Fibroblast of lung (primary cell): ENCODE measurements at places on chromosomes 16 and 17. TPM values are rescaled to one million over a fixed set of nuclear protein-coding genes. Genes with fewer than 3 reads are reported as not detected.
A peak's percentile ranks its signal among the peaks of the same experiment; 100 is the strongest.

DNA sequence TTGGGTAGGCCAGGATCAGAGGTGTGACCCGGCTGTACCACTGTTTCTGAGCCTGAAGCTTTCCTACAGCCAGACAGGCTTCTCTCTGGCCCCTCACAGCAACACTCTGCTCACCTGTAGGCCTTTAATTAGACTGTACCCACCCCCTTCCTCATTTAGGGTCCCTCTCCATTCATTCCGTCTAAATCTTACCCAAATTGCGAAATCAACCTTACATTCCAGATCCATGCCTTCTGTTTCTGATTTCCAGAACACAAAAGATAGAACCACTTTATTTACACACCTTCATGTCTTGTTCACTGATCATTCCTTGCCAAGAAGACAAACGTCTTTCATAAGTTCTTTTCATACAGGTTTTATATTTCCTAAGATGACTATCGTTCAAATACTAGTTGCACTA, 160.8 kb downstream of the ZNF18 start:
- DNase-seq, result no peak

GRCh38 chr16:80804526-80805383, at the start of gene CDYL2:
Gene CDYL2 (minus strand): TSS chr16:80804598. CDS start chr16:80804173, 425 bp downstream.
- DNase-seq, result peak; percentile 36

The SDR42E1 gene
- 0.77 and 1.8 TPM in 2 replicates for total RNA-seq

DNA sequence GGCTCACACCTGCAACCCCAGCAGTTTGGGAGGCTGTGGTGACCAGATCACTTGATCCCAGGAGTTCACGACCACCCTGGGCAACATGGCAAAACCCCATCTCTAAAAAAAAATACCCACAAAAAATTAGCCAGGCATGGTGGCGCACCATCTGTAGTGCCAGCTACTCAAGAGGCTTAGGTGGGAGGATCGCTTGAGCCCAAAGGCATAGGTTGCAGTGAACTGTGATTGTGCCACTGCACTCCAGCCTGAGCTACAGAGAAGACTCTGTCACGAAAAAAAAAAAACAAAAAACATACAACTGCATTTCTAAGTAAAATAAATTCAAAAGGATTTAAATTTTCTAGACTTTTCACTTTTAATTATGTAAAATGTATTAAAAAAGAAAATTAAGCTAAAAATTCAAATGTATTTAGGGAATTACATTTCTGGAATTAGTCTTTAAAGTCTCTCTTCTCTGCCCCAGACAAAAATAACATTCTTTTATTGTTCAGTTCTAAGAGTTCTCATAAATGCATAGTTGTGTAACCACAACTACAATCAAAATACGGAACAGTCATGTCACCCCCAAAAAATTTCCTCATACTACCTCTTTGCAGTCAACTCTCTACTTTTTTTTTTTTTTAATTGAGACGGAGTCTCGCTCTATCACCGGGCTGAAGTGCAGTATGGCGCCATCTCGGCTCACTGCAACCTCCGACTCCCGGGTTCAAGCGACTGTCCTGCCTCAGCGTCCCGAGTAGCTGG, 14.1 kb downstream of the FAM222B start:
- DNase-seq, result peak; percentile 77

The NOL11 gene
- total RNA-seq, result 21.5 and 30.3 TPM in 2 replicates

DNA sequence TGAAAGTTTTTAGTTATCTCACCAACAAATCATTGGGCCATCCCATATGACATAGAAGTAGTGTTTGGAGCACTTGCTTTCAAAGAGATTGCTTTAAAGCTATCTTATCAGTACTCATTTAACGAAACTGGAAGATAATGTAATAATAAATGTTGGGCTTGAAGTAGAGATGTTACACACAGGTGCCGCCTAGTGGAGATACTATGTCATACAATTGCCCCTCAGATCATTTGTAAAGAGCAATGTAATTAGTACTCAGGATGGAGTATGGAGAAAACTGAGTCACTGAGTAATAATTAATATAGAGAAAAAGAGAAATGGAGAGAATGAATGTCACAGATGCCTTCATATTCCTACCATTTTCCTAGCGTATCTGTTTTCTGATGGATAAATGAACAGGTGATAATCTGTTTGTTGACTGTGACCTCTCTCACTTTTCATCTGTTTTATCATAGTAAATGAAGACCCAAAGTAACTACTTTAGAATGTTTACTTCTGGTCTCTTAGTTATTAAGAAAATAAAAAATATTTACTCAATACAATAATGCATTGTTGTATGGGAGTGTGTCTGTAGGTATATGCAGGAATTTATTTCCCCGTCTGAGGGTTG, 80.4 kb downstream of the EFCAB5 start:
- DNase-seq, result peak; percentile 41

The DRC7 gene
- under 0.01 TPM in 1 of 2 replicates, not detected in the other for total RNA-seq

The LDHD gene
- 1.0 and 4.5 TPM in 2 replicates for total RNA-seq

DNA sequence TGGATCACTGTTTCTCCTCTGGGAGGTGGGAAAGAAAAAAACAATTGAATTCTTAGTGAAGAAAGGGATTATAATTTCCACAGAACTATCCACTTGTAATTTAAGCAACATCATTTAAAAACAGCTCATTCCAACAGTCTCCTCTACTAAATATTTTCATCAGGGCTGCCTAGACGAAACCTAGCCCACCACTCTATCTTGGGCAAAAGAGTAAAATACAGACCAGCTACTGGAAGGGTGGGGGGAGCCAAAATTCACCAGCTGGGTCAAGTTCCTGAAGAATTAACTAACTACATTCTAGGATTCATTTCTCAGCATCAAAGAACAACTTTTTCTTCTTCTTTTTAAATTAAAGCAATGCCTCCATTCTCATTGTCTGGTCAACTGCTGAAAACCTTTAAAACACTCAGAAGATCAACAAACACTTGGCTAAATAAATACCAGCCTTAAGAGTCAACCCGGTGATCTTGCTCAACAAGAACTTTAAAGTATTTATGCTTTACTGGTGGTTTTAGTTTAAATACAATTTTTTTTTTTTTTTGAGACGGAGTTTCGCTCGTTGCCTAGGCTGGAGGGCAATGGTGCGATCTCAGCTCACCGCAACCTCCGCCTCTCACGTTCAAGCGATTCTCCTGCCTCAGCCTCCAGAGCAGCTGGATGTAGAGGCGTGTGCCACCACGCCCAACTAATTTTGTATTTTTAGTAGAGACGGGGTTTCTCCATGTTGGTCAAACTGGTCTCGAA, 25.2 kb downstream of the KANSL1 start:
- peak; percentile 80 for DNase-seq

GRCh38 chr16:8676160-8676547, 1.7 kb downstream of the ABAT start:
- DNase-seq, result no peak

DNA sequence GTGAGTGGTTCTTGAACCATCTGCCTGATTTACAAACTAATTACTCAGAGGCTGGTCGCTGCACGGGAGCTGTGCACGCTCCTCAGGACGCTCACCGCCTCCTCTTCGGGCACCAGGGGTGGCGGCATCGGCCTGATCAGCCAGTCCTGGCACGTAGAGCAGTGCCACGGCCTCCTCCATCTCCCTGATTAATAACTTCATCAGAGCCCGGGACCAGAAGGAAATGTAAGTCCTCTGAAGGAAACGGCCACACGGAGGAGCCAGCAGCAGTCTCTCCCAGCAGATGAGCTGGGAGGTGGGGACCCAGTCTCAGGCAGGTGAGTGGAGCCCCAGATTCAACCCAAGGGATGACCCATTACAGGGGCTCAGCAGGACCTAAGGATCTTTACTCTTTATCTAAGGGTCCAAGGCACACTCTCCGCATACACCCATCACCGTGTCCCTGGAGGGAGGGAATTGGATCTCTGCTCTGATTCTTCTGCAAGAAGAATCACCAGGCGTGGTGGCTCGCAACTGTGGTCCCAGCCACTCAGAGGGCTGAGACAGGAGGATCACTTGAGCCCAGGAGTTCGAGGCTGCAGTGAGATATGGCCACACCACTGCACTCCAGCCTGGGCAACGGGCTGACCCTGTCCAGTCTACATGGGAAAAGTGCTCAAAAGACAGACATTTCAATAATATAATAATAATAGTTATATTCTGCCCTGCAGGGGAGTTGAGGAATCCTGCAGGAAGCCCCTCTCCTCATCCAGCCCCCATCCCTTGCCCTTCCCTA, 366.5 kb downstream of the SEC14L1 start:
- no peak for DNase-seq

DNA sequence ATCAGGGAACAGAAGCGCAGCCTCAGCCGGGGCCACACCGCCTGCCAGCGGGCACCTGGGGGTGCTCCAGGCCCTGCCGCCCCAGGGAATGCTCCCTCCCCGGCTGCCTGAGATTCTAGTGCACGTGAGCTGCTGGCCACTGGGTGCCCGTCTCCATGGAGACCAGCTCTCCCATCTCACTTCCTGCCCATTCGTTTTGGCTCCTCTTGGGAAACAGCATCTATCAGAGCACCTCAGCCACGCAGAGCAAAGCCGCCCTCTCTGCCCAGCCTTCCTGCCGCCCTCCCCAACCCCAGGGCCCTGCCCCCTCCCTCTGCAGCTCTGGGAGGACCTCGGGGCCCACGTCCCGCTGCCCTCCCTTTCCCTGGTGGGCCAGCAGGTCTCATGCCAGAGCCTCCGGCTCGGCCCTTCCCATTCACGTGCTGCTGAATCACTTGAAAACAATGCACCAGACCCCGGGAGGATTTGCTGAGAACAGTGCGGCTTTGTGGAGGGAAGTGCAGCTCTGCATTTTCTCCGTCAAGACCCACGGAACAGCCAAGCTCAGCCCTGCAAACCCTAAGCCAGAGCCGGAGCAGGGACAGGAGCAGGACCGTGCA, 19.4 kb downstream of the CEP295NL start:
- DNase-seq, result peak; percentile 97

GRCh38 chr17:1413281-1413791, 13.3 kb upstream of the YWHAE start:
- DNase-seq, result peak; percentile 91

- no peak for DNase-seq
These were observed 50.4 kb downstream of the KATNIP start for GRCh38 chr16:27600381-27600780.

- no peak for DNase-seq
These were observed 47.6 kb downstream of the SPOP start for GRCh38 chr17:49630113-49630900.

DNA sequence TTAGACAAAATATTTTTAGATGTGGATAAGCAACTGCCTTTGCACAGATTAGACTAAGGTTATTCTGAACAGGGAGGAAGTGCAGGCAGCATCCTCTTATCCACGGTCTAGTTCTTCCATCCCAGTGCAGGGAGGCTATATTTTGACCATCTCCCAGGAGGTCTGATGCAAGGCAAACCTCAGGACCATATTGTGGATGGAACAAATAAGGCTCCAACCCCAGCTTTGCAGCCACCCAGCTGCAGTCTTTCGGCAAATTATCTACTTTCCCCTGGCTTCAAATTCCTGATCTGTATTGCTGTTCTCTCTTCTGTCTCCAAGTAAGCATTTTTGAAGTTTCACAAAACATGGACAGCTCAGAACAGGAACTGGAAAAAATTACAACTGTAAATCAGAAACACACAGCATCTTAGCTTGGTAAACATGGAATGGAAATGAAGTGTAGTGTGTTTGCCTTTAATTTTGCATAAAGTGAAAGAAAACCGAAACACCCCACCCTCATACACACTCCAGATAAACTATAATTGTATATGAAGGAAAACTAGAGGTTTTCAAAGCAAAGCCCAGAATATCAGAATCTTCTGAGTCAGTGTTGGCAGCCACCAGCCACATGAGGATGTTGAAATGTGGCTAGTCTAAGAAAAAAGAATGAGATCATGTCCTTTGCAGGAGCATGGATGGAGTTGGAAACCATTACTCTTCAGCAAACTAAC, 33.5 kb upstream of the MON1B start:
- DNase-seq, result no peak

The ITGAX gene
- total RNA-seq, result under 0.01 TPM in 2 replicates

GRCh38 chr17:41678907-41679739, 9.6 kb upstream of the EIF1 start:
- DNase-seq, result peak; percentile 41

DNA sequence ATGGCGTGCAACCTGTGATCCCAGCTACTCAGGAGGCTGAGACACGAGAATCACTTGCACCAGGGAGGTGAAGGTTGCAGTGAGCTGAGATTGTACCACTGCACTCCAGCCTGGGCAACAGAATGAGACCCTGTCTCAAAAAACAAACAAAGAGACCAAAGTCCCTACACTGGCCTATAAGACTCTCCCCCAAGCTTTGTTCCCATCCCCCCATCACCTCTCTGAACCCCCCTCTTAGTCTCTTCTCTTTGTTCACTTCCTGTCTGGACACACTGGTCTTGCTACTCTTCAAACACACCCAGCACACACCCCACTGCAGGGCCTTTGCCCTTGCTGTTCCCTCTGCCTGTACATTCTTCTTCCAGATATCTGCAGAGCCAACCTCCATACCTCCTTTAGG, 7.8 kb upstream of the SCNN1B start:
- DNase-seq, result no peak

GRCh38 chr17:81713004-81713555, 996 bp downstream of the SLC25A10 start:
- no peak for DNase-seq

The ETV4 gene
- total RNA-seq, result 0.33 and 0.51 TPM in 2 replicates

The IRX5 gene
- under 0.01 and 0.17 TPM in 2 replicates for total RNA-seq
